ENCODE measurements at places on chromosomes 7 and 10. TPM values are rescaled to one million over a fixed set of nuclear protein-coding genes. Genes with fewer than 3 reads are reported as not detected.
A peak's percentile ranks its signal among the peaks of the same experiment; 100 is the strongest.

The DPY19L1 gene
- total RNA-seq: 30.1 TPM

The OGDHL gene
- total RNA-seq: under 0.01 TPM

The DDC gene
- not detected for total RNA-seq

The MYL7 gene
- not detected for total RNA-seq

The URGCP gene
- 27.7 TPM for total RNA-seq

The UTF1 gene
- not detected for total RNA-seq

DNA sequence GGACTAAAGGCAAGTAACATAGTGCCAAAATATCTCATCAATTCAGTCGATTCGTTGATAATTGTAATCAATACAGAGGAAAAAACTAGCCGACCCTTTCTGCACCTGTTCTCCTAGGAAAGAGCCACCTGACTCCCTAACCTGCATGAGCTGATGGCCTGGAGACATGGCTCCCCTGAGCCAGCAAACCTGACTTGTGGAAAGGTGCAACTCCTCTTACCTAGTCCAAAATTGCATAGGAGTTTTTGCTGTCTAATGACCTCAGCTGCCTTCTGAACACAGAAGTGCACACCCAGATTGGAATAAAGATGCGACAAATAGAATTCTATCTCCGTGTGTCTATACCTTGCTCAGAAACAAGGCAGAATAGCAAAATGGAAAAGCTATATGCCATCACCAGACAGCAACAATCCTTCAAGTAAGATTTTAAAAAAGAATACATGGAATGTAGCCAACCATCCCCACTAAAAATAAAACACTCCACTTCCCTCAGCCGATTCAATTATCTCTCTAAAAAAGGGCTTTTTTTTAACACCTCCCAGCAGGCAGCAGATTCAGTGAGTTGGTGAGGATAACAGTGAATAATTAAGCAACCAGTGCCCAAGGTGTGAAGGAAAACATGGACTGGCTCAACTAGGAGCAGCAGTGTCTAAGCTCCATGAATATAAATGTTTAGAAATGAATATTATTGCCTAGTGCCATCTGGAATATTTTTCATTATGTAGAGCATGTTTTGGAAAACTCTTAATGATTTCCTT, 26.6 kb upstream of the LMTK2 start:
- no peak for DNase-seq

DNA sequence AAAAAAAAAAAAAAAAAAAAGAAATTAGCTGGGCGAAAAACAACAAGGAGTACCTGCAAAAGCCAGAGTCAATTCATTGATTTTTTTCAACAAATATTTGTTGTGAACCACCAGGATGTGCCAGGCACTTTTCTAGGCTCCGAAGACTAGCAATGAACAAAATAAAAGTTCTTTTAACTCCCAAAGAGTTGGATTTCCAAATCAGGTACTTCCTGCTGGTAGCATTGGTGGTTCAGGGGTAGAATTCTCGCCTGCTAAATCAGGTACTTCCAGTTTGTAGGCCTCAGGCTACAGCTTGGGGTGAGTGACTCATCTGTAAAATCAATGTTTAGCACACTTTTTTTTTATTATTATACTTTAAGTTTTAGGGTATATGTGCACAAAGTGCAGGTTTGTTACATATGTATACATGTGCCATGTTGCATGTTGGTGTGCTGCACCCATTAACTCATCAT, 10.9 kb downstream of the PPA1 start:
- no peak for DNase-seq

GRCh38 chr7:50657912-50658311, 92.7 kb upstream of the DDC start:
- no peak for DNase-seq

DNA sequence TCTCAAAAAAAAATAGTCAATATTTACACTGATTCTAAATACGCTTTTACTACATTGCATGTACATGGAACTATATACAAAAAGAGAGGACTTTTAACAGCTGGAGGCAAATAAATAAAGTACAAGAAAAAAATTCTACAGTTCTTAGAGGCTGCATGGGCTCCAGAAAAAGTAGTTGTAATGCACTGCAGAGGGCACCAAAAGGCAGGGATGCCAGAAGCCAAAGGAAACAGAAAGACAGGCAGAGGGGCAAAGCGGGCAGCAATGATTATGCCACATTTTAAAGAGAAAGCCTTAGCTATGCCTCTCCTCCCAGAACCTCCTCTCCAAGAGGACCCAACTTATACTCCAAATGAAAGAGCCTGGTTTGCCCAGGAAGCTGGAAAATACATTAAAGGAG, 11.6 kb upstream of the ADCK2 start:
- no peak for DNase-seq

GRCh38 chr7:78383096-78383880, 584.7 kb downstream of the PHTF2 start:
- no peak for DNase-seq

DNA sequence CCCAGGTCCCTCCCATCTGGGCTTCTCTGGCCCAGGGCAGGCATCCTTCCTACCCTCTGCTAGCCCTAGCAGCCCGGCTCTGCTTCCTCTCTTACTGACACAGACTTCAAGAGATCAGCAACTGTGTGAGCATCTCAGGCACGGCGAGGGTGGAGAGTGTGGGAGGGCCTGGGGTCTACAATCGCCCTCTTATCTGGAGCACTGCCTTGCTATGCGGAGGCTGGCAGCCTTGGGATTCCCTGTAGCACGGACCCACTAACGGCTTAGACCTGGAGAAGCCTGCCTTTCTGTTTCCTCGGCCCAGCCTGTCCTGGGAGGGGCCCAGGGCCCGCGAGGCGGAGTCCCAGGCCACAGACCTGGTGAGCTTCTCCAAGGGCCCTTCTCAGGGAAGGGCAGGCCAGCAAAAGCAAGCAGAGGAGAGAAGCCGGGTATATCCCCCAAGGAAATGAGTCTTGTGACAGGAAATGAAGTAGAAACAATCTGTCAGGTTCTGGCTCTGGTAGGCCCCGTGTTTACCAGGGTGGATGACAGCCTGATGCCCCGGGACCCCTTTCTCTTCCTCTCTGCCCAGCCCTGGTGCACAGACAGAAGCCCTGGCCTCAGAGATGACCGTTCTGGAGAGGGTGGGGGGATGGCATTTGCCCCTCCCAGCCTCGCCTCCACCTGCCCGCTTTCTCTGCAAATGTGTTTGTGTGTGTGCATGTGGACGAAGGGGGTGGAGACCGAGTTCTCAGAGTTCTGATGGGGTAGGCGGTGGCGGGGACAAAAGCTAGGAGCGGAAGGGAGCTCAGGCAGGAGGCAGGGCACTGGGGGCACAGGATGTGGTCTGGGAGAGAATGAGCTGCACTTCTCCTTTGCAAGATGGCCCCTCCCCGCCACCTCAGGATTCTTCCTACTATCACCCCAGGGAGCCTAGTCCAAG, 2.5 kb downstream of the LRCH4 start:
- DNase-seq: peak; percentile 53

- peak; percentile 92 for DNase-seq
Observed at GRCh38 chr10:72162978-72163377, 52.8 kb upstream of the ANAPC16 start.

DNA sequence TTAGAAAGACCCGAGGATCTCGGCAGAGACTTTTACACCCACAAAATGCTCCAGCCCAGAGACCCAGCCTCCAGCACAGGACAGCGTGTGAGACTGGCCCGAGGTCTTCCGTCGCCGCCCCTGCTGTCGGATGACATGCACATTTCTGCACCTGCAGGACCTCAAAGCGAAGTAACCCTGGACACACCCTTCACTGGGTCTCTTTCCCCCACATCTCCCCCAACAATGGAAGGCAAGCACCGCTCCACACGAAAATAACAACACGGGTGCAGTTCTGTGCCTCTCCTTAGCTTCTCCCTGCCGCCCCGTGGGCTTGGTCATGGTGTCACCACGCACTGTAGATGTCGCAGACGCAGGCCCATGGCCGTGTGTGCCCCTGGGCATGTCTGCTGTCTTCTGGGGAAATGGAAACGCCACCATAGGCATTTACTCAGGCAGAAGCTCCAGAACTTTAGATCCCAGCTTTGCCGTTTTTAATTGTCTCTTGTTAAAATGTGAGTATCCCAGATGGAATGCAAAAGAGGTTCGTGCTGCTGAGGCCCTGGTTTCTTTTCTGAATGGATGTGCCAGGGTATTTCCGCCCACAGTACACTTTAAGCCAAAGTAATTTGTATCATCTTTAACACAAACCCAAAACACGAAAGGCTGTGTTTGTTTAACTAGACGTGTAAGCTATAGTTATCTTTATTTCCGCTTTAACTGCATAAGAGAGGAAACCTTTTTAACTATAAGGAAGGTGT, 237.9 kb downstream of the MGMT start:
- no peak for DNase-seq

- no peak for DNase-seq
Observed at GRCh38 chr10:22893781-22894180, 34.1 kb upstream of the ARMC3 start.
